Ascending aorta (tissue), 2 donors: ENCODE measurements at places on chromosomes 2 and 18.

GRCh38 chr2:211494085-211494484 is 937.7 kb downstream of the CPS1 start:
- H3K27me3 ChIP-seq, result no peaks in the 10 kb centered on the region
- H3K4me3 ChIP-seq, result no peak overlapping the region
- H3K4me1 ChIP-seq, result no peaks in the 10 kb centered on the region
- DNase-seq, result no peak
- no peaks in the 10 kb centered on the region for H3K36me3 ChIP-seq
- H3K27ac ChIP-seq, result no peak overlapping the region

- H3K36me3 ChIP-seq, result no peaks in the 10 kb centered on the region
- H3K4me3 ChIP-seq, result no peak overlapping the region
- no peak for DNase-seq
- H3K4me1 ChIP-seq, result peaks cover 13% of the 10 kb centered on the region
Observed at GRCh38 chr2:239027391-239028252, 179.7 kb downstream of the TWIST2 start.

DNA sequence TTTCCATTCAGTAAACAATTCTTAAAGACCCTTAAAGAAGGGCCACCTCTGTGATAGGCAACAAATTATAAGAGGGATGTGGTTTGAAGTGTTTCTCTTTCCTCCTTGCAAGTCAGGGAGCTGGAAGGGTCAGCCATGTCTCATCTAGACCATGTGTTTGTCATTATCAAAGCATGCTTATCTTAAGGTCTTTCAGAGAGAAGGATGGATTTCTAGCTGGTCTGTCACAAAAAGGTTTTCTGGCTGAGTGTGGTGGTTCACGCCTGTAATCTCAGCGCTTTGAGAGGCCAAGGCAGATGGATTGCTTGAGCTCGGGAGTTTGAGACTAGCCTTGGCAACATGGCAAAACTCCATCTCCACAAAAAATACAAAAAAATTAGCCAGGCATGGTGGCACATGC is 59.2 kb upstream of the PEX13 start:
- H3K4me1 ChIP-seq, result no peaks in the 10 kb centered on the region
- peaks cover 7% of the 10 kb centered on the region for H3K36me3 ChIP-seq
- no peak overlapping the region for H3K27ac ChIP-seq
- H3K27me3 ChIP-seq, result no peaks in the 10 kb centered on the region

- no peaks in the 10 kb centered on the region for H3K4me1 ChIP-seq
- DNase-seq, result no peak
- no peaks in the 10 kb centered on the region for H3K36me3 ChIP-seq
- H3K4me3 ChIP-seq, result no peak overlapping the region
Observed at GRCh38 chr18:58806826-58807714, 57.6 kb upstream of the ZNF532 start.

GRCh38 chr2:217941886-217942728 is 60.7 kb downstream of the TNS1 start:
- DNase-seq, result no peak
- H3K4me1 ChIP-seq, result peaks cover 17% of the 10 kb centered on the region
- peak overlapping the region; percentile 100 for H3K27ac ChIP-seq
- H3K4me3 ChIP-seq, result peak overlapping the region; percentile 81
